ENCODE measurements at places on chromosomes 13 and 19.
A peak's percentile ranks its signal among the peaks of the same experiment; 100 is the strongest.

DNA sequence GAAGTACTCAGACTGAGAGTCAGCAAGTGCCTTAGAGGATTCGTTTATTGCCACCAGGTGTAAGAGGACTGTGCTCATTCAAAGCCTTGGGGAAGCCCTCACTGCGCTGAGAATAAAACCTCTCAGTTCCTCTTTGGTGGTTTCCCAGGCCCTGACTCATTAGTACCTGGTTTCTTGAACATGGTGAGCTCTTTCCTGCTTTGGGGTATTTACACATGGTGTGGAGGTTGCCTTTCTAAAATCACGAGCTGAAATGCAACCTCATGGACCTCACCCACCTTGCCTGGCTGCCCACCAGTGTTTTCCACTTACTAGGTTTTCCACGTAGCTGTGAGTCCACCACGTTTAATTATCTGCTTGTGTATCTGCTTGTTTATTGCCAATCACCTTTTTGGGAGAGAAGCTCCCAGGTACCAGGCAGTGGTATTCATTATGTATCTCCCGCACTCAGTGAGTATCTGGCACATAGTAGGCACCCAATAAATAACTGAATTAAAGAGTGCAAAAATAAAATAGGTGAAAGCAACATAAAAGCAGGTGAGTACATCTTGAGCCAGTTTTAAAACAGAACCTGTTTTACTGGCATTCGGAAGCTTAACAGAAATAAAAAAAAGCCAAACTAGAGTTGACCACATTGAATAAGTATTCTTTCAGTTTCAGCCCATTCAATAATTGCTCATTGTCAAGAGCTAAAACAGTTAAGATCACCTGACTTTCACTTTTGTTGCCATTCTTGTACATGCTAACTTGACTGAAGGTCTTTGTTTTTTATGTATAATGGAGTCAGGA, 533.0 kb downstream of the MYO16 start:
- no peak for DNase-seq

DNA sequence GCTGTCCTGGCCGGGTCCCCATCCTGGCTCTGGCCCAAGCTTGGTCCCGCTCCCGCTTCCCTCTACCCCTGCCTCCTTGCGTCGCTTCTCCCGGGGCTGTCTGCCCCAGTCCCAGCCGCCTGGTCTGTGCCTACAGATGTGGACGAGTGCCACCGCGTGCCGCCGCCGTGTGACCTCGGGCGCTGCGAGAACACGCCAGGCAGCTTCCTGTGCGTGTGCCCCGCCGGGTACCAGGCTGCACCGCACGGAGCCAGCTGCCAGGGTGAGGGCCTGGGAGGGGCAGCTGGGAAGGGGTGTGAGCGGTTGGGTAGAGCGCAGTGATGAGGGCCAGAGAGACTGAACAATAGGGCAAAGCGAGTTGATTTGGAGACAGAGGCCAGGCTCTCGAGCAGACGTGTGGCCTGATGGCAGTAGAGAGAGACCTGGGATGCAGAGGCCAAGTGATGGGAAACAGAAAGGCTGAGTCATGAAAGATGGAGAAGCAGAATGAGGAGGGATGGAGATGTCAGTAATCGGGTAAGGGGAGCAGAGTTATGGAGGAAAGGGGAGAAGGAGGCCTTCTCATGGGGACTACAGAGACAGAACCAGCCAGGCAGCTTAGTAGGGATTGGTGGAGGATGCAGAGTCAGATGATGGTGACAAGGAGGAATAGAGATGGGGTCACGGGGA, 9.4 kb downstream of the LTBP4 start:
- peak; percentile 16 for DNase-seq

DNA sequence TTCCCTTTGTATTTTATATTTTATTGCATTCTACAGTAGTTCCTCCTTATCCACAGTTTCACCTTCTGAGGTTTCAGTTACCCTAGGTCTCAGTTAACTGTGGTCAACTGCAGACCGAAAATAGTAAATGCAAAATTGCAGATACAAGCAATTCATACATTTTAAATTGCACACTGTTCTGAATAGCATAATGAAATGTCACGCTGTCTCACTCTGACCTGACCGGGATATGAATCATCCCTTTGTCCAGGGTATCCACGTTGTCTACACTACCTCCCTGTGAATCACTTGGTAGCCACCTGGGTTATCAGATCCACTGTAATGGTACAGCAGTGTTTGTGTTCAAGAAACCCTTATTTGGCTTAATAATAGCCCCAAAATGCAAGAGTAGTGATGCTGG, 325.0 kb downstream of the DNAJC15 start:
- DNase-seq, result no peak

DNA sequence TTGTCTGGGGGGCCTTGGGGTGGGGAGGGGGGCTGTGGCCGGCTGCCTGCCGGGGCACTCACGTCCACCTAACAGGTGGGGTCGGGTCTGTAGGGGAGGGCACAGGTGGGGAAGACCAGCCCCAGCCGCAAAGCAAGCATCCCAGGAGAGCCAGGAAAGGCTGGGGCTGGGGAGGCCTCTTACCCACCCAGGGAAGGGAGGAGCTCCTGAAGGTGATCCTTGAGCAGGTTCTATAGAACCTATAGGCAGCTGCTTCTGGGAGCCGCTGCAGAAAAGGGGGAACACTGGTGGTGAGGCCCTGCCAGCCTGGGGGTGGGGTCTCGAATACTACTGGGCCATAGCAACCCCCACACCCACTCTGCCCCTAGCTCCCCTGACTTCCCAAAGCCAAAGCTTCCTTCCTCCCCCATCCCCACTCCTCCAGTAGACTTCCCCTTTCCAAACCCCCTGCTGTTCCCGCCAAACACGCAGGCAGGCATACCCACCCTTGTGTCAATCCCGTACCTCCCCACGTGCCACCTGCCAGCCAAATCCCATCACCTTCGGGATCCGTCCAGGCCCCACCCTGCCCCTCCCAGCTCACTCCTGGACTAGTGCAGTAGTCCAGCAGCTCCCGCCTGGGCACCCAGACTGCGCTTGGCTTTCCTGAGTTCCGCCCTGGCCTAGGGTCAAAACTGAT, 5.6 kb downstream of the KLF16 start:
- DNase-seq, result no peak

DNA sequence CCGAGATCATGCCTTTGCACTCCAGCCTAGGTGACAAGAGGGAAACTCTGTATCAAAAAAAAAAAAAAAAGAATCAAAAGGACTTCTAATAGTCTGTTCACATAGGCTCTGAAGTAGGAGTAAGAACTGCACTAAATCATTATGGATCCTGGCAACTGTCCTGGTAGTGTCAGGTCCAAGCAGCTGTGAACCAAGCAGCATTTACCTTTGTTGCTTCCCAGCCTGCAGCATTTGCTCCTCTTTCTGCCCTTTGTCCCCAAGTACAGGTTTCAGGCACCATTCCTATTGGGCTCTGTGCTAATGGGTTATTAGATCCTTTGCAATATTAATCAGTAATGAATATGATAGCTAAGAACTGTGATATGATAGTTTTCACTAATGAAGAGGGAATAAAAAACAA, 77.4 kb upstream of the NBEA start:
- DNase-seq, result no peak

- DNase-seq, result no peak
Measured at GRCh38 chr13:70795484-70795883, 687.2 kb upstream of the KLHL1 start.

DNA sequence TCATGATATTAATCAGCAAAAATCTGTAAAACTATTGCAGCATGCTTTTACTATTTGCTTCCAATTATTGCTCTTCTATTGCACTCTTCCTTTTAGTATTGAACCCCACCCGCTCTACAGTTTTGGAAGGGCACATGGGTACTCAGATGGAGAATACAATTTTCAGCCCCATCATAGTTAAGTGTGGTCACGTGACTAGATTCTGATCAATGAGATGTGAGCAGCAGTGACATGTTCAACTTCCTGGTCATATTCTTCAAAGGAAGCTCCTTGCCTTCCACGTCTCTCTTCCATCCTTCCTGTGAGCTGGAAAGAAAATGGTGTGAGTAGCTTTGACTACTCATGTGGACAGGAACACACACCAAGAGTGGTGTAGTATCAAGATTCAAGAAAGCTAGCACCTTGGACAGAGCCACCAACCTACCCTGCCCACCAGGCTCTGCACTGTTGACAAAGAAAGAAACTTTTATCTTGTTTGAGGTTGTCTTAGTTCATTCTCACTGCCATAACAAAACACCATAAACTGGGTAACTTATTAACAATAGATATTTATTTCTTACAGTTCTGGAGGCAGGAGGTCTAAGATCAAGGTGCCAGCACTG, 3.8 kb upstream of the FGF14 start:
- no peak for DNase-seq

- no peak for DNase-seq
Measured at GRCh38 chr13:97506511-97506910, 72.5 kb downstream of the RAP2A start.

- DNase-seq, result no peak
Measured at GRCh38 chr13:57633950-57634838, 2.6 kb downstream of the PCDH17 start.

GRCh38 chr19:17540174-17540573, 15.3 kb upstream of the COLGALT1 start:
- no peak for DNase-seq

- DNase-seq, result no peak
Measured at GRCh38 chr19:1860042-1860775, 3.2 kb downstream of the KLF16 start.

- DNase-seq, result no peak
Measured at GRCh38 chr13:100541897-100542825, 46.4 kb downstream of the GGACT start.

DNA sequence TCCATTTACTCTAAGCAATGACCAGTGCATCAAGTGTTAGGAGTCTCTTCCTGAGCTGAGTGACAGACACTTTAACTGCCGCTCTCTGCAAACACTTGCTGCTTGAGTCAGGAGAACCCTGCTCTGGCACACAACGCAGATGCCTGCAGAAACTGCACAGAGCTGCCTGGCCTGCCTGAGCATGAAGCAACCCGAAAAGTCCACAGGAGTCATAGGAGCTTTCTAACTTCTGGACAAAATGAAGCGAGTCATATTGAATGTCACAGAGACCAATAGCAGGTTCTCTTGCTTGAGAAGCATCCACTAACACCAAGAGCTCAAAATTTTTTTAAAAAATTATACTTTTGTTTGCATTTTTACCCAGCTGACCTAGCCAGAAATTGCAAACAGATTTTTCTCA, 232.4 kb downstream of the LHFPL6 start:
- DNase-seq, result no peak

GRCh38 chr13:51275101-51275500, 52.9 kb downstream of the FAM124A start:
- DNase-seq, result no peak

DNA sequence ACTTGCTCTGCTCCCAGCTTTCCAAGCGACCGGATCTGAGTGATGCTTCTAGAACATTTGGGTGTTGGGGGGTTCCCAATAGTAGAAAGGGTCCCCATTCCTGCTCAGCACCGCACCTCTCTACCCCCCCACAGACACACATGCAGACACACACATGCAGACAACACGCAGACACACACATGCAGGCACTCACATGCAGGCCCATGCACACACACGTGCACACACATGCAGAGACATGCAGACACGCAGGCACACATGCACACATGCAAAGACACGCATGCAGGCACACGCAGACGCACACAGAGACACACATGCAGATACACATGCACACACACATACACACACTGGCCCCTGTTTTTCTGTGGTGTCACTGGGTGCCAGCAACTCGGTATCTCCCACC, 23.8 kb downstream of the ONECUT3 start:
- DNase-seq, result no peak

- DNase-seq, result no peak
Measured at GRCh38 chr13:82501834-82502233, 1380.4 kb downstream of the SLITRK1 start.

GRCh38 chr13:36377826-36378468, 31.8 kb upstream of the SPART start:
- DNase-seq, result no peak

GRCh38 chr13:24905242-24905641, 141.3 kb downstream of the RNF17 start:
- DNase-seq, result no peak

DNA sequence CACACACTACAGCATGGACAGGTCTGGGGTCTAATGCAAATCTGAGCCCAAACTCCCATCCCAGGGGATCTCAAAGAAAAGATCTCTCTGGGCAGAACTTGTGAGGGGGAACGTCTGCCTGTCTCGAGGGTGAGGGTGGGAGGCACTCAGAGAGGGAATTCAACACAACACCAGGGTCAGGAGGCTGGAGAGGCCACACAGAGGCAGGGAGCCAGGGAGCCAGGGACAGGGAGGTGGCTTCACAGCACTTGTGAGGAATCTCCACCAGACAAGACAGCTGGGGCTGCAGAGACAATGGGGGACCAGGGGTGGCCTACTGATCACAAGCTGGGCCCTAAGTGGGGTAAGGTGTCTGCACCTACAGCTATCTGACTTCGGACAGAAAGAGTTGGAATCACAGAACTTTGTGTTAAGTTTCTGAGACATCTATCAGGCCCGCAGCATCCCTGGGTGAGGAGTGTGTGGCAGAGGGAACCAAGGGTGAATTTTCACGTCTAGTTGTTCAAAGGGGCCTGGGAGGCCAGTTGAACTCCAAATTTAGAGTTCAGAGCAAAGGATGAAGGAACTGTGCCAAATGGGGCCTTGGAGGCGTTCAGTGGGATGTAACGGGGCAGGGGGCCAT, 12.7 kb upstream of the AKAP8L start:
- DNase-seq, result no peak

DNA sequence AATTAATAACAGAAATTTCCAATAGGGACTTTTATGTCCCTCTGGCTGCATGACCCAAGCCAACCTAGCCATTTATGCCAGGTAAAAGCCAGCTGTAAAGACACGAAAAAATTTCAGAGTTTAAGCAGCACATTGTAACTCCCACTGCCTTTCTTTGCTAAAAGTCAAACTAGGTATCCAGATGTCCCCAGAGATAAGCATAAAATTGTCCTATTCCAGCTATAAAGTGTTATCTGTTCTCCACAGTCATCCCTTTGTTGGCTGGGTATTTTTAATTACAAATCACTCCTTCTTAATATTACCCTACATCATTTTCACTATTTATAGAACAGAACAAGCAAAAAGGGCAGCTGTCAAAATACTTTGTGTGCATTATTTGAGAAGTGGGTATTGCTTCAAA, 3.2 kb upstream of the ZNF154 start:
- no peak for DNase-seq

GRCh38 chr19:29671393-29672160, 6.3 kb downstream of the PLEKHF1 start:
- DNase-seq, result no peak

GRCh38 chr13:25001476-25002206, 94.3 kb upstream of the PABPC3 start:
- no peak for DNase-seq

DNA sequence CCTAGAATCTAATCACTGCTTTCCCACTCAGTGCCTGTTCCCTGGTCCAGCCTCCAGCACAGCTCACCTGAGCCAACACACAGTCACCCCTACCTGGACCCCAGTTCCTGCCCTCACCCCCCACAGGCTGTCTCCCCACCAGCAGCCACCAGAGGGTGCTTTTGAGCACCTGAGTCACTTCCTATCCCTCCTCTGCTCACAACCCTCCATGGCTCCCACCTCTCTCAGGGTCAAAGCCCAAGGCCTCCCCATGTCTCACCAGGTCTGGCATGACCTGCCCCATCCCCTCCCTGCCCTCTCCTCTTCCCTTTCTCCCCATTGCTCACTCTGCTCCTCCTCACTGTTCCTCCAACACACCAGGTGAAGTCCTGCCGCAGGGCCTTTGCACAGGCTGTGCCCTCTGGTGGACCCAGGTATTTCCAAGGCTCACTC, 7.1 kb upstream of the DPP9 start:
- no peak for DNase-seq
